Activated CD8-positive, alpha-beta memory T cell treated with anti-CD3 and anti-CD28 coated beads for 4 hours (primary cell): ENCODE measurements at places on chromosomes 1 and 21.
A peak's percentile ranks its signal among the peaks of the same experiment; 100 is the strongest.

DNA sequence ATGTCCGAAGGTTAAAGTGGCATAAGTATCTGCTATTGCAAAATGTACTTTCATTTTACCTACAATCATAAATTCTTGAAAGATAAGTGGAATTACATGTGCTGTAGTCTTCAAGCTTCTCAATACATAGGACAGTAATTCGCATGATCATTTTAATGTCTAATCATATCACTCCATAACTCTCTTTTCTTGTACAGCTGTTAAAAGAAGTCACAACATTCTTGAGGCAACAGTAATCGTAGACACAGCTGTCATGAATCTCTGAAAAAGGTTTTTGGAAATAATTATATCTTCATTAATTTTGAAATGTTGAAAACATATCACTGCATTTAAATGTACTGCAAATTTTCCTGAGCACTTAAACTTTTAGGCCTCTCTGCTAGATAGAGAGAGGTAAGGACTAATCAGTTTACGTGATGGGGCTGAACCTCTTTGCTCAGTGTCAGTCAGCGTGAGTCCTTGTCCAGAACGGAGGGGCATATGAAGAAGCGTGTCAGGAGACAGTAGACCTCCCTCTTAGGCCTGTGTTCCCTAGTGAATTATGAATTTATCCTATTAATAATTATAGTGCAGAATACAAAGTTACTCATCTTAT is 133.4 kb downstream of the NEK7 start:
- no peak for DNase-seq

- DNase-seq, result peak; percentile 26
Observed at GRCh38 chr1:66445492-66446181, 88.3 kb upstream of the SGIP1 start.

GRCh38 chr1:6603238-6603914 is 707 bp upstream of the KLHL21 start:
- no peak for DNase-seq

- no peak for DNase-seq
Observed at GRCh38 chr1:63268876-63269275, 53.5 kb upstream of the FOXD3 start.
